Stimulated activated CD4-positive, alpha-beta T cell treated with anti-CD3 and anti-CD28 coated beads, Interleukin-2, amount 100 ng/mL, for 48 hours (primary cell): ENCODE measurements at places on chromosomes 2 and 18.

GRCh38 chr2:60470340-60470739 is 83.1 kb downstream of the BCL11A start:
- no peak for DNase-seq

DNA sequence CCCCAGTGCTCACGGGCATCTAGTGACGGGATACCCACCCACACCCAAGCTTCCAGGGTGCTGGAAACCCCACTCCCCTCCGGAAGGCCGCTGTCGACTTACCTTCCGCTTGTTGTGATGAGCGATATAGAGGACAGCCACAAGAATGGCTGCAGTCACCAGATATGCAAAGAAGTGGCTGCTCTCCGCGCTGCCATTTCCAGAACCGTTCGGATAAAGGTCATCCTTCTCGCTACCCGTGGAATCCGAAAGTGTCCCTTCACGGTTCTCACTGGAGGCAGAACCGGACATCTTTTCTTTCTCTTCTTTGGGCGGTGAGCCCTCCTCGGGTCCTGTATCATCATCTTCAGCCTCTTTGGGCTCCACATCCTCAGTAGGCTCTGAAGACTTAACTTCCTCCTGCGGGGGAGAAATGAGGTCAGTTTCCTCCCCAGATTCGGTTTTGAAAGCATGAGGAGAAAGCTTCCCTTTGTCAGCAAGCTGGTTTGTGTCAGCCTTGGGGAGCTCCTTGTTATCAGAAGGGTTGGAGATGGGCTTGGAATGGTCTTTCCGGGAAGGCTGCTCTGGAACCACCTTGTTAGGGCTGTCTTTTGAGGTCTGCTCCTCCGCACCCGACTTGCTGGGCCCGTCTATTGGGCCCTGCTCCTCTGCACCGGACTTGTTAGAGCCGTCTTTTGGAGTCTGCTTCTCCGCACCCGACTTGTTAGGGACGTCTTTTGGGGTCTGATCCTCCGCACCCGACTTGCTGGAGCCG is 1.2 kb downstream of the TGOLN2 start:
- peak; percentile 27 for DNase-seq

GRCh38 chr2:26298638-26299393 is 47.1 kb upstream of the SELENOI start:
- DNase-seq, result peak; percentile 18

DNA sequence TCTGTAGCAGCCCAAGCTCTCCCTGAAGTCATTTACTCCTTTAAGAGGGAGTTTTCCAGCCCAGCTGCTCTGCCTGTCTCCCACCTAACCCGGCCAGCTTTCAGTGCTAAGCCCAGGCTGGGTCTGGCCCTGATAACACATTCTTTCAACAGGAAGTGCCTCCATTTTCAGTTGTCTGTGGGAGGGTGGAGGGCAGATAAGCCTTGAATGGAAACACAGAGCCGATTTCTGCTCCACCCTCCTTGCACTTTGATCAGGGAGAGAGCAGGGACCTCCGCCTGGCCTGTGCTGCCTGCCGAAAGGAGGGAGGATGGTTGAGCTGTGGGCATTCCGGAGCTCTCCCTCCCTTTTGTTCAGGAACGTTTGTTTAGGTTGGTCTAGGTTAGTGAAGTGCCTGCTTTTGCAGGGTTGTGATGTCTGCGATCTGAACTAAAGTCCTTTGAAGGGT is 24.8 kb downstream of the GATA6 start:
- no peak for DNase-seq

GRCh38 chr18:62198259-62198658 is 11.2 kb downstream of the RELCH start:
- DNase-seq, result no peak

DNA sequence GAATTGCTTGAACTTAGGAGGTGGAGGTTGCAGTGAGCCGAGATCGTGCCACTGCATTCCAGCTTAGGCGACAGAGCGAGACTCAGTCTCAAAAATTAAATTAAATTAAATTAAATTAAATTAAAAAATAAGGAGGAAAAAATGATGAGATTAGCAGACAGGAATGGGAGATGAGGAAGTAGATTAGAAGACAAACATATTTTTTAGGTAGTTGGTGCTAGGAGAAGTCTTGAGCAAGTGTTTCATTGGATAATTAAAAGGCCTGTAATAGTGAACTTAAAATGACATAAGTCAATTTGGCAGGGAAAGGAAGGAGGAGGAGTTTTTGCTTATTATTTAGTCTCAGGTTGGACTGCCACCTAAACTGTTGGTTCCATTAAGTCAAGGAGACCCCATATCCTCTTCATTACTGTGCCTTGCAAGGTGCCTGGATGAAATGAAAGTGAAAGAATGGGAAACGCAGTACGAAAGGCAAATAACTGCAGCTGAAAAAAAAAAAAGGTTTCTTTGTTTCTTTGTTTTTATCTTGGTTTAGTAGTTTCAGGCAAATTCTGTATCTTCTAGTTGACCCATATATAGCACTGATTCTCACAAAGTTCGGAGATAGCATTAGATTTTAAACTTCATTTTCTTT is 162.0 kb downstream of the SLC8A1 start:
- no peak for DNase-seq

DNA sequence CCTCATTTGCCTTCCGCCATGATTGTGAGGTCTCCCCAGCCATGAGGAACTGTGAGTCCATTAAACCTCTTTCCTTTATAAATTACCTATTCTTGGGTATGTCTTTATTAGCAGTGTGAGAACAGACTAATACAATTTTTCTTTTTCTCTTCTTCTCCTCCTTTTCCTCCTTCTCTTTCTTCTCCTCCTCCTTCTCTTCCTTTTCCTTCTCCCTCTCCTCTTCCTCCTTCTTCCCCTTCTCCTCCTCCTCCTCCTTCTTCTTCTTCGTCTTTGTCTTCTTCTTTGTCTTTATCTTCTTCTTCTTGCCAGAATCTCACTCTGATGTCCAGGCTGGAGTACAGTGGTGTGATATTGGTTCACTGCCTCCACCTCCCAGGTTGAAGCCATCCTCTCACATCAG is 20.2 kb downstream of the SKA1 start:
- DNase-seq, result no peak

DNA sequence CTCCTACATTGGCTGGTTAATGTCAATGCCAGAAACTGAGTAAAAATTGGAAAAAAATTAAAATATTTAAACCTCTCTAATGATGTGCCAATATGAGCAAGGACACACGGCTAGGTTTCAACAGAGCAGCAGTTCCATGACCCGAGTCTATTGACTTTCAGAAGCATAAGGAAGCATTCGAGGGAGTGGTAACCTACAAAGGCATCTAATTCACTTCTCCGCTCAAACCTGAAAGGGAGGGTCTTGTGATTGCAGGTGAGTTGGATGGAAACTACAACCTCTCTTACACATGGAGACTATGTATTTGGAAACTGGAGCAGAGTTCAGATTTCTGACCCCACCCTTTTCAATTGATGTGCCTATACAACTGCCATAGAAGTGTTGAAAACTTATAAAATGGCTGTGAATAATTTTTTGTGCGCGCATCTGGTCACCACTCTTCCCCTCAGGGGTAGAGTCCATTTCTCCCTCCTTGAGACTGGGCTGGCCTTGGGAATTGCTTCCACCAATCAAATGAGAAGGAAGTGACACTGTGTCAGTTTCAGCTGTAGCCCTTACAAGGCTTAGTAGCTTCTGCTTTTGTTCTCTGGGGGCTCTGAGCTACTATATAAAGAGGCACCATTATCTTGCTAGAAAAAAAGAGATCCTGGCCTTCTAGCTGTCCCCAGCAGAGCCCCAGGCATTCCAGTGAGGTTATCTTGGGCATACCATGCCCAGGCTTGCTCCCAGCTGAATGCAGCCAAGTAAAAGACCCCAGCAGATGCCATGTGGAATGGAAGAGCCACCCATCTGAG is 278.0 kb downstream of the EPHA4 start:
- no peak for DNase-seq

DNA sequence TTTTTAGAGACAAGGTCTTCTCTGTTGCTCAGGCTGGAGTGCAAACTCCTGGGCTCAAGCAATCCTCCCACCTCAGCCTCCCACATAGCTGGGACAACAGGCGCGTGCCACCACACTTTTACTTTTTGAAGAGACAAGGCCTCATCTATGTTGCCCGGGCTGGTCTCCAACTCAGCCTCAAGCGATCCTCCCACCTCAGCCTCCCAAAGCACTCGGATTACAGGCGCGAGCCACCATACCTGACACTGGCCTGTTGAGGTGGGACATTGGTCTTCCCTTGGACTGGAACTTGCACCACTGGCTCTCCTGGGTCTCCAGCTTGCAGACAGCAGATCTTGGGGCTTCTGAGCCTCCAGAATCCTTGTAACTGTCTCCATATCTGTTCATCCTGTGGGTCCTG is 75.6 kb downstream of the NDUFA10 start:
- DNase-seq, result no peak

GRCh38 chr18:59549503-59550173 is 147.6 kb downstream of the CCBE1 start:
- no peak for DNase-seq

GRCh38 chr2:230777721-230778120 is 65.1 kb downstream of the CAB39 start:
- DNase-seq, result no peak
